ENCODE measurements at places on chromosomes 7 and 10.

DNA sequence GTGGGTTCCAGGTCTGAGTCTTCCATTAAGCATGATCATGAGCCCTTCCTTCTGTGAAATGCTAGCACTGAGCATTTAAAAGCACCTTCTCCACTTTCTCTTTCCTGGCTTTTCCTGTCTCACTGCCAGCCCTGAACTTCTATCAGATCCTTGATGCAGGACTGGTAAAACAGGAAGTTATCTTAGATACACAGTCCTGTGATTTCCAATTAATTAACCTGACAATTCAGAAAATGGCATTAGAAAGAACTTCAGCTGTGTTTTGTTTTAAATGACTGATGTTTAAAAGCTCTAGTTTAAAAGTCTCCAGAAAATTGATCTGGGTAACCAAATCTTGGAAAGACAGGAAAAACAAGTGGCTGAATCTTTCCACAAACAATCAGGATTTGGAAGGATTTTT, 79.0 kb upstream of the MACROH2A2 start:
- DNase-seq: no peak

DNA sequence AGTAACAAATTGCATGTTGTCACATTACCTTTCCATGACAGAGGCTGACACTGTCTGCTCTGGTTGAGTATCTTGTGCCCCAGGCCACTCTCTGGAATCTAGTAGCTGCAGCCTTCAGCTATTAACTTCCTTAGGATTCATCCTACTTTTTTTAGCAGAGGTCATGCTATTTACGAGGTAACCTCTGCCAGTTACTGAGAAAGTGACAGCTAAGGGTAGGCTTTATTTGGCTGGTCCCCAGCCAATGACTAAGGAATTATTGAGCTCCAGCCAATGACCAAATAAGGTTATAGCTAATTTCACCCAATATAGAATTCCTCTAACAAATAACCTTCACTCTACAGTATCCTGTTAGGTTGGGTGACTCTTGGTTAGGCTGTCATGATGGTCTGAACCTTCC, 1361.7 kb downstream of the XPNPEP1 start:
- DNase-seq: peak; percentile 19

- DNase-seq: no peak
Measured at GRCh38 chr7:98217623-98218582, 6.7 kb downstream of the BHLHA15 start.

DNA sequence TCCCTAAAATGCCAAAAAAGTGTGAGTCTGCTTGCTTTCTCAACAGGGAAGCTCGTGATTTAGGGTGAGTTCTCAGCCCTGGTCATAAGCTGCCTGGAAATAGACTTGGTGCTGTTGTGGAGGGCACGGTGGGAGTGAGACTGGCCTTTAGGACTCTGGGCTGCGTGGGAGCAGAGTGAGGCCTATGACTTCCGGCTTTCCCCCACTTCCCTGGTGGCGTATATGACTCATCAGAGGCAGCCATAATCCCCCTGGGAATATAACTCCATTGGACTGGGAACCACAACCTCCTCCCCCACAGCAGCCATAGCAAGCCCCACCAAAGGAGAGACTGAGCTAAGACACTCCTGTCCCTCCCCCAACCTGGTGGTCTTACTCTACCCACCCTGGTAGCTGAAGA, 95.0 kb downstream of the PON1 start:
- DNase-seq: no peak
